ENCODE measurements at places on chromosomes 1 and 21.

GRCh38 chr1:8155528-8156186 lies 129.5 kb upstream of the ERRFI1 start:
- no peak for DNase-seq

- no peak for DNase-seq
Observed at GRCh38 chr1:15212216-15212953, 34.6 kb upstream of the FHAD1 start.

GRCh38 chr1:63428815-63429214 lies 61.4 kb downstream of the ALG6 start:
- no peak for DNase-seq

- DNase-seq, result no peak
Observed at GRCh38 chr1:172394811-172395210, 25.7 kb upstream of the C1orf105 start.

Data from iPS DF 6.9 (cell line).